ENCODE measurements at places on chromosomes 3 and 15.

- DNase-seq: no peak
These were observed 38.2 kb upstream of the HCLS1 start for GRCh38 chr3:121698901-121699300.

GRCh38 chr15:40251486-40252140, 12.8 kb downstream of the PAK6 start:
- no peak for DNase-seq

DNA sequence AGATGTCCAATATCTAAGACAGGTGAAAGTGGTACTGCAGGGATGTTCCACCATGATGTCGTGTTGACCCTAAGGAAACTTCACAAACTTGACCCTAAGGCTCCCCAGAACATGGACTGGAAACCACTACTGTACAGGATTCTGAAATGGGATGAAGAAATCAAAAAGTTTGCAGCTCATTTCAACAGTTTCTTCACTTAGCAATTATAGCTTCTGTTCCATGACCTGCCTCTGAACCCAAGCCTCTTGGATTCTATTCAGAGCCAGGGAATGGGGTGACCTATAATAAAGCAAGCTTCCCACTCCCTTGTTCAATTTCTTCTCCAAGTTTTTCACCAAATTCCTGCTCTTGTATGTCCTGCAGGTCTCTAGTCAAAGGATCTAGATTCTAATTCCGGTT, 40.7 kb downstream of the DUT start:
- no peak for DNase-seq

GRCh38 chr15:65930134-65930533, 60.8 kb downstream of the RAB11A start:
- DNase-seq: no peak

DNA sequence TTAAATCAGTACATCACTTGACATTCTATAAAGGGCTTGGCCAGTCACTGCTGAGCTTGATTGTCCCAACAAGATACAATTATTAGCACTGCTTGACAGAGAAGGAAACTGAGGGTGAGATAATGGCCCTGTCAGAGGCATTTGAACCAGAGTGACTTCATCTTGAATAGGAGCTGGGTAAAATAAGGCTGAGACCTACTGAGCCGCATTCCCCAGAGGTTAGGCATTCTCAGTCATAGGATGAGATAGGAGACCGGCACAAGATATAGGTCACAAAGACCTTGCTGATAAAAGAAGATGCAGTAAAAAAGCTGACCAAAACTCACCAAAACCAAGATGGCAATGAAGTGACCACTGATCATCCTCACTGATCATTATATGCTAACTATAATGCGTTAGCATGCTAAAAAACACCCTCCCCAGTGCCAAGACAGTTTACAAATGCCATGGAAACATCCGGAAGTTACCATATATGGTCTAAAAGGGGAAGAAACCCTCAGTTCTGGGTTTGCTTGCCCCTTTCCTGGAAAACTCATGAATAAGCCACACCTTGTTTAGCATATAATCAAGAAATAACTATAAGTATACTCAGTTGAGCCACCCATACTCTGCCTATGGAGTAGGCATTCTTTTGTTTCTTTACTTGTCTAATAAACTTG, 239.1 kb upstream of the SETMAR start:
- DNase-seq: no peak

GRCh38 chr3:55598224-55598623, 111.1 kb upstream of the WNT5A start:
- DNase-seq: no peak

GRCh38 chr3:98508582-98508981, 11.1 kb downstream of the OR5K2 start:
- no peak for DNase-seq

DNA sequence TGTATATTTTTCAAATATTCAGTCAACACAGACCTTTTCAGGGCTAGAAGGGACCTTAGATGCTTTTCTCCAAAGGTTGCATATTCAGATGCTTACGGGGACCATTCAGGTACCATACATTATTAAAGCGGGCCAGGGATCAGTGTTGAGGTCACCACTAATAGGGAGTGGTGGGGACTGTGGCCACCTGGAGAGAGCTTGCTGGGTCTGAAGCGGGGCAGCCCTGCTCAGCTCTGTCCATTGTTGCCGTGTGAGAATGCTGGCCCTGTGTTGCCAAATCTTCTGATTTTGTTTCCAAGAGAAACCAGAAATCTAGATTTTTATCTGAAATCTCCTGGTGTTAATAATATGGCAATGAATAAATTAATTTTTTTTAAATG, 23.7 kb downstream of the ABHD2 start:
- no peak for DNase-seq

All from NCI-H526 treated with DMSO at 0.1 percent for 48 hours (cell line).